Testis (tissue), 5 donors: ENCODE measurements at places on chromosomes 7 and 10.

- DNase-seq: no peak
Measured at GRCh38 chr7:41693150-41693997, 9.5 kb downstream of the INHBA start.

- DNase-seq: no peak
Measured at GRCh38 chr10:78277314-78278057, 243.8 kb downstream of the RPS24 start.

DNA sequence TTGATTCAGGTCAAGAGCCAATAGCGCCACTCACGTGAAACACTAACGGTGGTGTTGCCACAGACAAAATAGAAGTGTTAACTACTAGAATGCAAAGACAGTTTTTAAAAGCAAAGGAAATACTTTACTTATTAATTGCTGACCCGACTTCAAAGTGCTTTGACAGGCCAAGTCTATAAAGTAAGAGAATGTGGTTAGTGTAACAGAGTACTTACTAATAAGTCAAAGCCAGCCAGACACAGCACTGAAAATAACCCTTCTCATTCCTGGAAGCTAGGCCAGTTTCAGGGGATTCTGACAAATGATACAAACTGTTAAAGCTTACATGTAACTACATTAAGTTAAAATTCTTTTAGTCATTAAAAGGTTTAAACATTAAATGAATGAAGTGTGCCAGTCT lies 50.3 kb downstream of the ENO4 start:
- DNase-seq: no peak

DNA sequence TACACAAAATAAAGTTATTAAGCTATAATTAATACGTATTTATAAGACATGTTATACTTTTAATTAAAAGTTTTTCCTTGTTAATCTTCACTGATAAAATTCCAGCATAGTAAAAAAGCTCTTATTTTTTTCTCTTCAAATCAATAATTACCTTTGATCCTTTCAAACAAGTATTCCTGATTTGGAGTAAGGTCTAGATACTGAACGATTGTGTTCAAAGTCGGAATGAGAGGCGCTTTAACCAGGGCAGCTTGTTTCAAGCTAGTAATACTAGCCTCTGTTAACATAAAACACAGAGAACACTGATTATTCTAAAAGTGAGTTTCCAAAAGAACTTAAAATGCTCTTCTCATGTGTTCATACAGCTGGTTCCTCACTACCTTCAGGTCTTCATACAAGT lies 27.0 kb downstream of the TMEM209 start:
- no peak for DNase-seq

DNA sequence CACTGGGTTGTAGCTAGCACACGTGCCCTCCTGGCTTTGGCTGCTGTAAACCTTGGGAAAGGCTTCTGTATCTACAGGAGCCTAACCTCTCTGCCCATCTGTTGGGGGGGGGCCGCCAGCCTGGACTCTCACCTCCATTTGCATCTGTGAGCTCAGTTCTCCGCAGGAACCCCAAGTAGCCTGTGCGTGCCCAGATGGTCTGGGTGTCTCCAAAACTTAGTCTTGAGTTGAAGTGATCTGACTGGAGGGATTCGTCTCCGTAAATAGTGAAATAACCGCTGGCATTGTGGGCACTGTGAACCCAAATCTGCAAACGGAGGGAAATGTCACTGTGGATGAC lies 147.9 kb downstream of the ZMYND11 start:
- DNase-seq: no peak

DNA sequence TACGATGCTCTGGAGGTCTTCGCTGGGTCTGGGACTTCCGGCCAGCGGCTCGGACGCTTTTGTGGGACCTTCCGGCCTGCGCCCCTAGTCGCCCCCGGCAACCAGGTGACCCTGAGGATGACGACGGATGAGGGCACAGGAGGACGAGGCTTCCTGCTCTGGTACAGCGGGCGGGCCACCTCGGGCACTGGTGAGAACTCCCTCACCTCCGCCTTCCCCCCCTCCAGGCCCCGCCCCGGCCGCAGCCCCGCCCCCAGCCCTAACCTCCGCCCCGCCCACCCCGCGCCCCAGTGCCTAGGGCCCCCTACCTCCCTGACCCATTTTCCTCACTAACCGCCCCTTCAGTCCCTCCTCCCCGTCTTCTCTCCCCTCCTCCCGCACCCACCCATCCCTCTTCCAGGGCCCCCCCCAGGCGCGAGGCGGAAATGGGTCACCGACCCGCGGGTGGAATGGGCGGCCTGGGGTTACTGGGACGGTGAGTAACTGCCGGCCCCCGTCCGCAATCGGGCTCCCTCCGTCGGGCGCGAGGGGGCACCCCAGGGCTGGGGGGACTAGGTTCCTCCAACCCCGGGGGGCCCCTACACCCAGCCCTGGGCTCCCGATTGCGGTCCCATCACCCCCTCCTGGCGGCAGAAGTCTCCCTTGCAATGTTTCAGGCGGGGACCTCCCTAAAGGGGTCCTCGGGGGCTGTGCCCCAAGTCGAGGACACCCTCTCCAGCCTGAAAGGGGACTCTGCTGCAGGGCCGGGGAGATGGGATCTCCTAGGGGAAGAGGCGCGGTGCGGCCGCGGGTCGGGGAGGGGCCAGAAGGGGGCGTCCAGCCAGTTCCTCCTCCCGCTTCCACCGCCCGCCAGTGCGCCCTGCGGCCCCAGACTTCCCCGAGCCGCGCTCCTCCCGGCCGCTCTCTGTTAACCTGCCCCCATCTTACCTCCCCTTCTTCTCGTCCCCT lies 2.1 kb downstream of the PCOLCE start:
- DNase-seq: peak; percentile 68

GRCh38 chr7:47572094-47572445 lies 9.8 kb downstream of the TNS3 start:
- DNase-seq: no peak

DNA sequence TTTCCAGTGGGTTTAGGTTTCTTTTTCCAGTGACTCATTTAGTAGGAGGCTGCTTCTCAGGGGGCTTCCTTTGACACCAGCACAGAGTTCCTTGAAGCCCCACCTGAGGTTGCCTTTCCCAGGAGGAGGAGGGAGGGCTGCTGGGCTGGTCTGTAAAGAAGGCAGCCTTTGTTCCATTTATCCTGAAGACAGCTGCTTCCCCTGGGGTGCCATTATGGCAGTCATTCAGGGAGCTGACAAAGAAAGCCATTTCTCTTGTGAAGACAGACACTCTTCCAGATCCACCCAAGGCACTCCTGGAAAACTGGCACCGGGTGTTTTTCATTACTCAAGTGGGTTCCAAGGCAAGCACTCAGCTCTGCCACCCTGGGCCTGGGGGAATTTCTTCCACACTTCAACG lies 54.0 kb downstream of the MTURN start:
- no peak for DNase-seq

- no peak for DNase-seq
Measured at GRCh38 chr7:45292481-45292880, 134.9 kb downstream of the RAMP3 start.

GRCh38 chr7:122727759-122728158 lies 25.0 kb upstream of the RNF148 start:
- DNase-seq: no peak

DNA sequence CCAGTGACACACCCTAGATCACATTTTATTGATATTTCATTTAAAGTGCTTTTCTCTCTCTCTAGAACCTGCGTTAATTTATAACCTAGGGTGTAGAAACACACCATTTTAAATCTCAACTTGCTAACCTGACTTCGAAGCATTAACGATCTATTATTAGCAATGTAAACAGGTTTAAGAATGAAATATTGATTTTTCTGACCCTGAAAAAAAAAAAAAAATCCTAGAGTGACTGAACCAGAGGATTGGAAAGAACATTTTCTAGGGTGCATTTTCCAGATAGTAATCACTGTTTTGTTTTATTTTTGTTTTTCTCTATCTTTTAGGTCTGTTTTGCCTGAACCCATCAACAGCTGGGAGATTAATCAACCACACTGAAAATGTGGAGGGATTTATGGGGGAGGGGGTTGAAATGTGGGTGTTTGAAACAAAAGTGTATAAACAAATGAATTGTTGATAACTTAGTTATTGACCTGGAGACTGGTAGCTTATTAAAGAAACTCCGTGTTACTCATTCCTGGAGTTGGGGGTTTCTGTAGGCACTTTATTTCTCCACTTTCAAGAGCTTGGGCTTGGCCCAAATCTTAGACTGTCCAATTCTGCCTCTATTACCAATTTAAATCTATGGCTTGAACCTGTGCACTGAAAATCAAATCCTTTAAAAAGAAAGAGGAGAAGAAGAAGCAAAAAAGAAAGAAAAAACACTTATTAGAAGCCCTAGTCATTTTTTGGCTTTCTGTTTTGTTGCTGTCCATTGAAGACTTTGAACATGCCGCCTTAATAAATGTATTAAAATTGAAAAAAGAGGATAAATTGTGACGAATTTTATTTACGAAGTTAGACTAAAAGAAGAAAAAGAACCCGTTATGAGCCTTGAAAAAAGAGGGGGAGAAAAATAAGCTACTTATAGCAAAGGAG lies 2.8 kb downstream of the HOXA2 start:
- DNase-seq: no peak

- DNase-seq: no peak
Measured at GRCh38 chr7:32036557-32036956, 33.6 kb downstream of the PDE1C start.

DNA sequence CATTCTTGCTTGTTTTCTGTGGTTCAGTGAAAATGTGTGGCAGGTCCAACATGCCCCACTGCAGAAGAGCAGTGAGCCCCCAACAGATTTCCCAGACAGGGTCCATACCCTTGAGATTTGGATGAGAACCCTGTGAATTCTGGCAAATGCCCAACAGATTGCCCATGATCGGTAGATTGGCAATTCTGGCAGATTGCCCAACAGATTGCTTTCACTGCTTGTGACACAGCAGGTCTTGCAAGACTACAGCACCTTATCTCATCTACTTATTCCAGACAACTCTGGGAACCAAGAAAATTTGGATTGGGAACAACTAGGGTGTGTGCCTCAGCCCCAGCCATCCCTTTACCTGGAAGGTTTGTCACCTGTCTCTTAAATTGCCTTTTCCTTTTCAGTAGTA lies 143.7 kb upstream of the COL1A2 start:
- no peak for DNase-seq

GRCh38 chr10:102988404-102989314 lies 70.6 kb downstream of the CNNM2 start:
- no peak for DNase-seq
